ENCODE measurements at places on chromosomes 2 and 18.

GRCh38 chr2:20488782-20489181 lies 41.9 kb downstream of the RHOB start:
- H3K4me3 ChIP-seq = no peak overlapping the region
- DNase-seq = no peak
- H3K27me3 ChIP-seq = no peaks in the 10 kb centered on the region
- H3K36me3 ChIP-seq = no peaks in the 10 kb centered on the region
- no peak overlapping the region for H3K27ac ChIP-seq

DNA sequence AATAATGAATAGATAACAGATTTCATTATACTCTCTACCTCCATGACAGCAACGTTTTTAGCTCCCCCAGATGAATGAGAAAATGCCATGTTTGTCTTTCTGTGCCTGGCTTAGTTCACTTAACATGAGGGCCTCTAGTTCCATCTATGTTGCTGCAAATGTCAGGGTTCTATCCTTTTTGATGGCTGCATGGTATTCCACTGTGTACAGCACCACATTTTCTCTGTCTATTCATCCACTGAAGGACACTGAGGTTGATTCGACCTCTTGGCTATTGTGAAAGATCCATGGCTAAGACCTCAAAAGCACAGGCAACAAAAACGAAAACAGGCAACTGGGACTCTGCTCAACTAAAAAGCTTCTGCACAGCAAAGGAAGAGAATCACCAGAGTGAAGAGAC lies 264.6 kb downstream of the HDAC4 start:
- DNase-seq = no peak
- no peak overlapping the region for H3K4me3 ChIP-seq
- no peak overlapping the region for H3K27ac ChIP-seq
- no peaks in the 10 kb centered on the region for H3K27me3 ChIP-seq
- H3K36me3 ChIP-seq = peaks cover 5% of the 10 kb centered on the region

GRCh38 chr2:142270990-142271389 lies 140.2 kb upstream of the LRP1B start:
- H3K27me3 ChIP-seq = no peaks in the 10 kb centered on the region
- H3K4me3 ChIP-seq = no peak overlapping the region
- DNase-seq = no peak
- H3K36me3 ChIP-seq = no peaks in the 10 kb centered on the region

- no peak for DNase-seq
- H3K27me3 ChIP-seq = no peaks in the 10 kb centered on the region
- peaks cover 35% of the 10 kb centered on the region for H3K36me3 ChIP-seq
These were observed 27.9 kb downstream of the GPR45 start for GRCh38 chr2:105269426-105269825.

DNA sequence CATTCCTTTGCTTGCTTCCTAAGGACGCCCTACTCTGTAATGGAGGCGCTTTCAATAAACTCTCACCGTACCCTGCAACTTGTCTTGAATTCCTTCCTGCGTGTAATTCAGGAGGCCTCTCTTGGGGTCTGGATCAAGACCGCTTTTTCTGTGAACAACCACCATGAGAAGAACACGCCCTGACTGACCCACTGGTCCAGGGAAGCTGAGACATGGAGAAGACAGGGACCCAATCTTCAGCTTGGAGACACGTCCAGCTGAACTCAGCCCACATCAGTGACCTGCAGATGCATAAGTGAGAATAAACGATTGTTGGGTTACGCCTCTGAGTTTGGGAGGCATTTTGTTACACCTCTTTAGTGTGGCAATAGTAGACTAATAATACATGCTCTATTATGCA lies 7.8 kb upstream of the NARS1 start:
- no peak overlapping the region for H3K4me3 ChIP-seq
- DNase-seq = no peak
- no peak overlapping the region for H3K27ac ChIP-seq

- no peaks in the 10 kb centered on the region for H3K27me3 ChIP-seq
- peaks cover 3% of the 10 kb centered on the region for H3K4me1 ChIP-seq
- H3K36me3 ChIP-seq = no peaks in the 10 kb centered on the region
These were observed 56.3 kb upstream of the AFF3 start for GRCh38 chr2:100198461-100199230.

DNA sequence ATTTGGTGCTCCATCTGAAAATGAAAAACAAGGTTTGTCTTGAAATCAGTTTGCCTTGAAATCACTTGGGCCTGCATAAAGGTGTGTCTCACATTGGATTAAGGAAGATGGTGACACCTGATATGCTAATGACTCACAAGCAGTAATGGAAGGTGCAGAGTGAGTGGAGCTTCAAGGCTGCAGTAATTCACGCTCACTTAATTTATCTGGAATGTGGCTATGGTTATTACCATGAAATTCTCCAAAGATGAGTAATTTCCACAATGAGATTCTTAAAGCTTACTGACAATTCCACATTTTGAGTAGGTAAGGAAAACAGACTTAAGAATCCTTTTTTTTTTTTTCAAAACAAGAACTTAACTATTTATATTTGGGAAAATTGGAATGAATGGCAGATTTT lies 156.8 kb downstream of the PAX3 start:
- H3K27me3 ChIP-seq = no peaks in the 10 kb centered on the region
- H3K27ac ChIP-seq = no peak overlapping the region
- no peaks in the 10 kb centered on the region for H3K4me1 ChIP-seq
- H3K36me3 ChIP-seq = no peaks in the 10 kb centered on the region
- no peak overlapping the region for H3K4me3 ChIP-seq

GRCh38 chr18:47036927-47037578 lies 1.6 kb upstream of the ELOA2 start:
- no peak for DNase-seq
- no peaks in the 10 kb centered on the region for H3K4me1 ChIP-seq
- no peak overlapping the region for H3K4me3 ChIP-seq
- H3K27me3 ChIP-seq = no peaks in the 10 kb centered on the region
- no peak overlapping the region for H3K27ac ChIP-seq
- H3K36me3 ChIP-seq = no peaks in the 10 kb centered on the region

DNA sequence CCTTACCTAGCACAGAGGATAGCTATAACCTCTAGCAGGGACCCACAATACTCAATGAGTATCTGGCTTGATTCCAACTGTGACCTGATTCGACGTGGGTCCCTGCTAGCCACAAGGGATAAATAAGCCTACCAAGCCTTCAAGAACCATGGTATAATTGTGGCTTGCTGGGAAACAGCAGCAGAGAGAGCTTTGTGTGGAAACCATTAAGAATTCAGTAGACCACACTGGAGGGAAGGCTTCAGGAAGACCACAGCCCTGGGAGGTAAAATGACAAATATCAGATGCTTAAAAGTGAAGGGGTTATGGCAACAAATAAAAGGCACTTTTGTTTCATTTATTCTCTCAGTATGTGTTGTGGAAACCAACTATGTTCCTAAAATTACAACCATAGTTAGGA lies 82.6 kb upstream of the WIPF1 start:
- DNase-seq = no peak
- peaks cover 19% of the 10 kb centered on the region for H3K27me3 ChIP-seq
- H3K4me1 ChIP-seq = peaks cover 2% of the 10 kb centered on the region
- H3K36me3 ChIP-seq = no peaks in the 10 kb centered on the region

Measured in H1 (cell line).